ENCODE measurements at places on chromosomes 5 and 9.

DNA sequence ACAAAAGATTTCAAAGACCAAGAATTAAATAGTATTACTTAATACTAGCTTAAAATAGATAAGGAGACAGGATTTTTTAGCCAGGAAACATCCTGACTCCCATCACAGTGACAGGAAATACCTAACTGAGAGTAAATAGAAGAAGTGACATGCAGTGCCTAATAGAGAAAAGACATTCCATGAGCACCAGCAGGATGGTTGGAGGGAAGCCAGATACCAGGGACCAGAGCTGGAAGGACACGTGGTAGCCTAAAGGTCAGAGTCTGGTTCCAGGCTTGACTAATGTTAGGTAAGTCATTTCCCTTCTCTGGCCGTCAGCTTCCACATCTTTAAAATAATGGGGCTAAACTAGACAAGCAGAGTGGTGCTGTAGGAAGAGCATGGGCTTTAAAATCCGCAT lies 41.6 kb downstream of the CDK5RAP2 start:
- no peak for DNase-seq

DNA sequence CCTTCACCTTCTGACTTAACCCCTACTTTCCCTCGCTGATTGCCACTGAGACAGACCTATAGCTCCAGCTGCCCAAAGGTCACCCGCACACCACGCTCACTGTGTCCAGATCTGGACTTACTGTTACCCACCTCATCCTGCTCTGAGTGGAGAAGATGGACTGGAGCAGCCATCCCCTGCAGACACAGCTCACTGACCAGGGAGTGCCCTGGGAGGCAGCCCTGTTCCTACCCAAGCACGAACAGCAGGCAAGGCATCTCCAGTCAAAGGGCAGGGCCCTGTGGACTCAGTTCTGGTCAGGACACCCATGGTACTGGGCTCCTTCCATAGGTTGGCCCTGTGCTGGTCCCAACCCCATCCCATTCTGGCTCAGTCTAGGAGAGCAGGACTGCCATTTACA lies 9.5 kb upstream of the BARX1 start:
- no peak for DNase-seq

- DNase-seq = no peak
These were observed 116.5 kb upstream of the ATP10B start for GRCh38 chr5:160968480-160968879.

GRCh38 chr9:122051351-122052321 lies 41.5 kb downstream of the TTLL11 start:
- DNase-seq = no peak

DNA sequence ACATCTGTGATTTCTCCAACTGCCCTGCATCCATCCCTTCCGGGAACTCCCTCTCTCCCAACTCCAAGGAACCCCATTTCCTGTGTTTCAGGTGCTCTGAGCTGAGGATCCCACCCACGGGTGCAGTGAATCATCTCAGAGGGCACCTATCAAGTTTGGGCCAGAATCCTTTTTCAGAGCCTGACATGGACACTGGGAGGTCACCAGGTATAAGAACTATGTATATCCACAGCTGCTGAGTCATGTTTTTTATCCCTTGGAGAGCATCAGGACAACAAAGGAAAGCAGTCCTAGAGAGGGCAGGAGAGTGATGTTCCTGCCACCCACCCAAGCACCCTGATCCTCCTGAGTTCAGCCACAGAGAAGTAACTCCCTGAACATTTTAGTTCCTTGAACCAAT lies 3.8 kb downstream of the MED27 start:
- DNase-seq = no peak

- no peak for DNase-seq
These were observed 49.2 kb downstream of the KCTD16 start for GRCh38 chr5:144219869-144220268.

DNA sequence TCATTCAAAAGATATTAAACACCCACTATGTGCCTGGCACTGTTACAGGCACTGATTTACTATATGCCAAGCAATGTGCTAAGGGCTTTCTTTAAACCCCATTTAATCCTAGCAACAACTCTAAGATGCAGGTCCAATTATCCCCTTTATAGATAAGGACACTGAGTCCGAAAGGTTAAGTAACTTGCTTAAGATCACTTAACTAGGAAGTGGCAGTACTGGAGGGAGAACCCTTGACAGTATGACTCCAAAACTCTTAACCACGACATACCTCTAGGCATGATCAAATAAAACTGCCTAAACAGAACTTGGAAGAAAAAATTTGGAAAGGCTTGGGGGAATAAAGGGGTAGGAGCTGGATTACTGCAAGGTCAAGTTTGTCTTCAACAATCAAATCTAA lies 1.7 kb downstream of the RAB14 start:
- no peak for DNase-seq

DNA sequence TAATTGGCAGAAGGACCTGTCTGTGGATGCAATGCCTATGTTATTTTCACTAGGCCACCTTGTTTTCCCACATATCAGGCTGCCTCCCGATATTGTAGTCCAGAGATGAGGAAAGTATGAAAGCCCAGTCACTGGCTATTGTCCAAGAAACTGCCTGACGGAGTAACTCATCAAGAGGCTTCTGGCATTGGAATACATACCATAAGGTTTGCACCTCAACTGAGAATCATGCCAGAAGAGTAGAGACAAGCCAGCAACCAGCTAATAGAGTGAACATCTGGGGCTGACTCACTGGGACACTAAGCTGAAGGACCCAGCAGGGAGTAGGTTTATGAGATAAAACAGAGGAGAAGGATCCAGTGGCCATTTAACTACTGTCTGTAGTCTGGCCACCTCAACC lies 137.2 kb upstream of the FST start:
- DNase-seq = no peak

- DNase-seq = no peak
These were observed 43.2 kb downstream of the C5orf15 start for GRCh38 chr5:133925269-133925668.

GRCh38 chr5:1380011-1380817 lies 35.3 kb upstream of the CLPTM1L start:
- peak; percentile 55 for DNase-seq

DNA sequence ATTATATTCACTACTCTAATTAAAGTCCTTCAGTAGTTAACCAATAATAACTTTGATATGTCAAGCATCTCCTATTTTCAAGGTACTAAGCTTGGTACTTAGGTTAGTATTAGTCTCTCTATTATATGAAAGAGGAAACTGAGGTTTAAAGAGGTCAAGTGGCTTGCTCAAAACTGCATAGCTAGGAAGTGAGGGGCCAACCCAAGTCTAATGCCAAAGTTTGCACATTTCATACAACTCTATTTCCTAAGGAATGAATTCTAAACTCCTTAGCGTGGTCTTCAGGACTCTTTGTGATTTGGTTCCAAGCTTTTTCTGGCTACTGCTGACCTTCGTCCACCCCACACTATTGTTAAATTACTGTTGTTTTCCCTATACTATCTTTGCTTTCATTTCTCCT lies 9.9 kb upstream of the SHOC1 start:
- no peak for DNase-seq

DNA sequence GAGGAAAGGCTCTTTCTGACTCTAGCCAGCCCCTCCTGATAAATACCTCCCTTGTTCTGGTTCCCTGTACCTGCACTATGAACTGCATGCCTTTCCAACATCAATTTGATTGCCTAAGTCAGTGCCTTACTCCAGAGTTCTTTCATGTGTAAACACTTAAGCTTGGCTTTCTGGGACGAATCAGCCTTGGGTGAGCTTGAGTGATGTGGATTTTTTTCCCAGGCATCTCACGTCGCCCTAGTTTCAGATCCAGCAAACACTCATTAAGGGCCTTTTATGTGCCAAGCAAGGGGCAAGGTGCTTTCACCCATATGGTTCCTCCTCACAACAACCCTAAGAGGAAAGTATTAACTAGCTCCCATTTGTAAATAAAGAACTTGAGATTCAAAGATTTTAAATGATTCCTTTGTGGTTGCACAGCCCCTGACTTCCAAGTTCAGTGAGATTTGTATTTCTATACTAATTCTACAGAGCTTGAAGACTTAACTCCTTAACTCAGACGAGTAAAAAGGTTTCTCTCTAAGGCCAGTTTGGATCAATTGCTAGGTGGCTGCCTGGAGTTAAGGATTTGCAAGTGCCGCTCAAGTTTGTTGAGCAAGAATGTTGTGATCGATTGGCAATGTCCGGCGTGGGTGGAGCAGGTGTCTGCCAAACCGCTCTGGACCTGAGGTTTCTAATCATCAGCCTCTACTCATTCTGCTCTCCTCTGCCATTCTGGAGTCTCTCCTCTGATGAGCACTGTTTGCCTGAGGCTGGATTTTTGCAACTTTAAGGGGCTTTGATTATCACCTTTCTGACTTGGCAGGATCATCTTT lies 20.2 kb upstream of the TJP2 start:
- DNase-seq = no peak

DNA sequence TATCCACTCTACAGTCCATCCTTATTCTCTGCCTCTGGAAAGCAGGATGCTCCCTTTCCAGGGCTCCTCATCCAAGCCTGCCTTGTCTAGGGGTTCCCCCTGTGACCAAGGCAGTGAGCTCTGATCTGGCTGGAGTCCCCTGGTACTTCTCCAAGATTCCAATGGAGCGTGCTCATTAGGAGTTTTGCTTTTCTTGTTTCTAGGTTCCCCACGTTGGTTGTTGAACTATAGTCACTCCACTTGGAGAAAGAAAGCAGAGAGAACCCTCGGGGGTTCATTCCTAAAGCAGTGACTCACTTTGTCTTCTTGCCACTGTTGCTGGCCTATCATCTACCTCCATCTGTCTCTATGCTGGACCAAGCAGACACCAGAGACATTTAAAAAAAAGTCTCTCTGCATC lies 192.6 kb downstream of the TLE4 start:
- no peak for DNase-seq

GRCh38 chr9:114779352-114779845 lies 26.4 kb downstream of the TNFSF15 start:
- DNase-seq = no peak

GRCh38 chr5:140855772-140856674 lies at the start of gene PCDHA10:
Gene PCDHA10 (plus strand): TSS chr5:140855897. CDS start chr5:140856049, 152 bp downstream.
- no peak for DNase-seq

DNA sequence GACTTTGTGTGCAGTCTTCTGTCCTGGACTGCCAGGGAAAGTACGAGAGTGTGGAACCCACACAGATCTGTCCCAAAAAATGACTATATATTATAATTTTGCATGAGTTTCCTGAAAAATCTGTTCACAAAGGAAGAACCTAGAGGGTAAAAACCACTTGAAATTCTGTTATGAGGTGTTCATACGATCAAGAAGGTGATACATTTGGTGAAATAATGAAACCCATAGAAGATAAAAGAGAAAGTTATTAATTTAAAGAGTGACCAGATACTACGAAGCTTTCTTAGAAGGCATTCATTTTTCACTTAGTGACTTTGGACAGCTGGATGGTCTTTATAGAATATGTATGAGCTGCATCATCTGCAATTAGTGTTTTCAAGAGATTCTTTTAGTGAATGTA lies 32.9 kb downstream of the SLC12A2 start:
- DNase-seq = no peak

DNA sequence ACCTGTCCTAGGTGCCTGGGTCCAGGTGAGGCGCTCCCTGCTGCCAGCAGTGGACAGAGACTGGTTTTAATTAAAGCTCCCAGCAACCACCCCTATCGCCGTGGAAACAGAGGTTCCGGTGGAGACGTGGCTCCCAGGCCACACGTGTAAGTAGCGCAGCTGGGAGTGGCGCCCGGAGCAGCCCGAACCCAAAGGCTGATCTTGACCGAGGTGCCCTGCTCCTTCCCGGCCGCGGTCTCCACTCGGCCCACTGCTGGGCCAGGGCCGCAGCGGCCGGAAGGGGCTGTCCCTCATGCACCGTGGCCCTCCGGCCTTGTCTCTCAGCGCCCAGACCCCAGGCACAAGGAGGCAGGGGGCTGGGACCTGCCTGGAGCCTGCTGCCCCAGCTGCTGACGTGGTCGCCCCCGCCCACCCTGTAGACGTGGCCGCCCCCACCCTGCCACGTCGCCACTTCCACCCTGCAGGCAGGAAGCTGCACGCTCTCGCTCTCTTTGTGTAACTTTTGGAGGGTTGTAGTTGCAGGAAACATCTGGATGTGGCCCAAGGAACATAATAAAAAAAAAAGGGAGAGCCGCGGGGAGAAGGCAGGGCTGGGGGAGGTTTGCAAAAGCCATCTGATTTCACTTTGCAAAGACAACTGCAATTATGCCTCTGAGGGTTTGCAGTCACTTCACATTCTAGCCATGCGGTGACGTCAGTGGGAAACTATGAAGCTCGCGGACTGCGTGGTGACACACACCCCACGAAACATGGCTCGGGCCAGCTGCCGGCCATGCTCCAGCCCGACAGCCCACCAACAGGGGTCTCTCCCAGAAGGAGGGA lies 129.9 kb downstream of the RXRA start:
- DNase-seq = peak; percentile 83

DNA sequence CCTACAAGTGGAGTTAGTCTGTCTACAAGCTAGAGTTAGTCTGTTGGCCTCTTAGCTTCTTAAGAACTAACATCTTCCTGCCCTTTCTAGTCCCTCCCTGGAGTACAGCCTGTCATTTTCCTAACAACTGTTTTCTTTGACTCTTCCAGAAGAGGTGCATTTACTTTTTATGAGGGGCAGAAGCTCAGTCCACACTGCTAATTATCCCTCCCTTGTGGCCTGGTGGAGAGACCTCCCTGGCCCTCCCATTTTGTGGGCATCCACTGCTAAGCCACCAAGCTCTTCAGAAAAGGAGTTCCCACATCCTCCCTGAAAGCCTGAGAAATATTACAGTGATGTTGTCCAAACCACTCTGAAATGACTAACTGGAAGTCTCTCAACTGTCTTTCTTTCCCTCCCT lies 8.0 kb downstream of the MAP1B start:
- DNase-seq = no peak

GRCh38 chr9:6758498-6759184 lies 868 bp downstream of the KDM4C start:
- no peak for DNase-seq

DNA sequence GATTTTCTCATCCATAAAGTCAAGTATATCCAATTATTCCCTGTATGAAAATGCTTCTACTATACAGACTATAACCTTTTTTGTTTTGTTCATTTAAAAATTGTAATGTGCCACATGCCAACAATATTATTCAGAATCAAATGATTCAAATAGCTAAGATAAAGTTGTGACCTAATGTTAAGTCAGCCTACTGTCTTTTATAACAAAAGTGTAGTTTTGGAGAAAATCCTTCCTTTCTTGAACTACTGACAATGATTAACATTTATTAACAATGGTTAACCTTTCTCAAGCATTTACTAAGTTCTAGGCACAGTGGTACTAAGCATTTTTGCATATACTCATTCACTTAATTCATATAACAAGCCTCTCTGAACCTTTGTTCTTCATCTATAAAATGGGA lies 25.0 kb downstream of the CSF2 start:
- no peak for DNase-seq

- DNase-seq = no peak
These were observed 180.8 kb downstream of the GOLPH3 start for GRCh38 chr5:31993165-31993961.

GRCh38 chr5:126120939-126121338 lies 302.3 kb upstream of the GRAMD2B start:
- no peak for DNase-seq

Measured in CD4-positive, alpha-beta T cell treated with Interleukin-4 for 1 hour (primary cell).